ENCODE measurements at places on chromosomes 1 and 21.

DNA sequence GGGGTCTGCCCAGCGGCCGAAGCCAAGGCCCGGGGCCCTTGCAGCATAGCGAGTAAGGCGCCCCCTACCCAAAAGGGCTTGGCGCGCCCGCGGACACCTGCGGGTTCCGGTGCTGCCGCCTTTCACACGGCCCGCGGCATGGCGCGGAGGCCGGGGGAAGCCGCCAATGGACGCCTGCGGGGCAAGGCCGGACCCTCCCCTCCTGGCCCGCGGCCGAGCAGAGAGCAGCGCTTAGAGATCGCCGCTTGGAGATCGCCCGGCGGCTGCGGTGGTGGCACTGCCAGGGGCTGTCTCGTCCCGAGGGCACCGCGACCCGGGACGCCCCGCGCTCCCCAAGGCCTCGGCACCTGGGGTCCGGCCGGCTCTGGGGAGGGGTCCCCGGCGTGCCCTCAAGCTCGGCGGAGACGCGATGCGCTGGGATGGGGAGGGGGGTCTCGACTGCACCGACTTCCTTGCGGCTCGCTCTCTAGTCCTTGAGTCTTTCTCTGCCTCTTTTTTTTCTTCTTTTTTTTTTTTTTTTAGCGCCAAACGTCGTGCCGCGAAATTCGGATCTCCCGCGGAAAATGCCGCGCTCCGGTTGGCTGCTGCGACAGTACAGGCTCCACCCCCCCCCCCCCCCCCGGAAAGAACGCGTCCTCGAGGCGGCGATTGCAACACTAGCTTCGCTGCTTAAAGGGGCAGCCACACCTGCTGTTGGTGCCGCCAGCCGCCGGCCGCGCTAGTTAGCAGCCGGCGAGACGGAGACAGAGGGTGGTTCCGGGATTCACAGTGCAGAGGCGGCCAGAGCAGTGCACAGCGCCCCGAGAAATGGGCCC is at the start of gene E2F2:
E2F2 (minus strand) TSS at position 487 of the 815 bp plus-strand sequence; CDS start at position 47, 440 bp downstream.
- DNase-seq, result peak; percentile 74

- DNase-seq, result no peak
Observed at GRCh38 chr1:169974067-169974466, 80.4 kb upstream of the SCYL3 start.

GRCh38 chr21:15966231-15966630 is 236.4 kb downstream of the USP25 start:
- DNase-seq, result no peak

DNA sequence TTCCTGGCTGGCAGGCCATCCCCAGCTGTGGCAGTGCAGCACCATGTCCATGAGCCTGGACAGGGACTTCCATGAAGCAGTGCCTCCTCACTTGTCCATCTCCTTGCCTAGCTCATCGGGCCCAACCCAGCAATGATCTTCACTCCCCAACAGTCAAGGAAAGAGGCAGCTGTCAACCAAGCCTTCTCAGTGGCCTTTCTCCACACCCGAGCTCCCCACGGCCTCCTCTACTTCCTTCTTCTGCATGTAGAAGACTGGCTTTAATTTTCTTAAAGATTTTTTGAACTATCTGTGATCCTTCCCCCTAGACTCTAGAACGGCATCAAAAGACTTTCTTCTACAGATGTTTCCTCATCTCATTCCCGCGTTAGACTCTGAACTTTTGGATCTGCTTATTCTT is 65.5 kb upstream of the COA6 start:
- no peak for DNase-seq

DNA sequence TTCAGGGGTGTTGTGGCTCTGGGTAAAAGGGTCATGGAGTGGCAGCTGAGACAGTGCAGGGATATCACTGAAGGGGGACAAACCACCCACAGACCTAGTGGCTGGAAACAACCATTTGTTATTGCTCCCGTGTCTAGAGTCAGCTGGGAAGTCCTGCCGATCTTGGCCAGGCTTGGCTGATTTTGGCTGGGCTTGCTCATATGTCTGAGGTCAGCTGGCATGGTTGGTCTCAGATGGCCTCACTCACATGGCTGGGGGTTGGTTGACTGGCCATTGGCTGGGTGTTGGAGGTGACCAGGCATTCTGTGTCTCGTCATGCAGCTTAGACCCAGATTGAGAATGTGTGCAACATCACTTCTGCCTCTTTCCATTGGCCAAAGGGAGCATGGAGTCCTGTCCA is 203.8 kb upstream of the POU3F1 start:
- DNase-seq, result no peak

DNA sequence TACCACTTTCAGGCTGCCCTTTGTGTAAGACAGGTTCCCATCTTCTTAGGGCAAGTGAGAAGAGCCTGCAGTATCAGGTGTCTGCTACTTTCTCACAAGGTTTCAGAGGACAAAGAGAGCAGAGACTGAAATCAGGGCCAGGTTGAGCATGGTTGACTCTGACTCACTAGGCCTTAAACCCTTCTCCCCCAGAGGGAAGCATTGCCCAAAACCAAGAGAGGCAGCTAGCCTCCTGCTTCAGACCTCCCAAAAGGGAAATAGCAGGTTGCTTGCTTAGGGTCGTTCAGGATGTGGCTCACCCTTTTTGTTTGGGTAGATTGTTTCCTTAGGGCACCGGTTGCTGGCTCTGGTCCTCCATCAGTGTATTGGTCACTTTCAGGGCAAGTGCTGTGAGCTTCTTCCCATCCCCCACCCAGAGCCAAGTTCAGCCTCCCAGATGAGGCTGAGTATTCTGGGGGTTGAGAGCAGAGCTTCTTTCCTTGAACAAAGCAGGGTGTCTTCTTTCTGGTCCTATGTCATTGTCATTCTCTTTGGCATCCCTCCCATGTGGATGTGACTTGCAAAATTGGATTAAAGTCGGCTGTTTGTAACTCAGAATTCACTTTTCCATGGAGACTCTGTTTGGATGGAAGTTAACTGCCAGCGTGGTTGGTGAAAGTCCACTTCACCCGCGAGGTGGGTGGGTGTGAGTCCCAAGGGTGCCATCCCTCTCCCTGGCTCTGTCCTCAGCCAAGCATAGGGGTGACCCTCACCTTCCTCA is 55.5 kb upstream of the GALNT2 start:
- DNase-seq, result no peak

DNA sequence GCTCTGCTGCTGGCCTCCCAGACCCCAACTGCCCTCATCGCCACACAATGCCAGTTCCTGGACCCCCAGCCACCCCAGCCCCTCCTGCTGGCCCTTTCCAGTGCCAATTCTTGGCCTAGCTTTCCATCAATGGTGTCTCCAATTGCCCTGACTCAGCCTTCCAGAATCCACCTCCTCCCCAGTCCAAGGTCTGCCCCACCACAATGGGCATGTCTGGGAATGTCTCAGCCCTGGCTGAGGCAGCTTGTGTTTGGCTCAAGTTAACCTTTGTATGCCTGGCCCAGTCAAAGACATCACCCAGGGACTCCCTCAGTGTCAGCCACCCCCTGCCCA is 16.4 kb downstream of the ALDH4A1 start:
- no peak for DNase-seq

- no peak for DNase-seq
Observed at GRCh38 chr1:17795836-17796645, 40.9 kb downstream of the ACTL8 start.

Measured in stimulated activated CD4-positive, alpha-beta T cell treated with anti-CD3 and anti-CD28 coated beads, TNF-alpha, amount 100 ng/mL, for 48 hours (primary cell).